ENCODE measurements at places on chromosomes 5 and 9.

DNA sequence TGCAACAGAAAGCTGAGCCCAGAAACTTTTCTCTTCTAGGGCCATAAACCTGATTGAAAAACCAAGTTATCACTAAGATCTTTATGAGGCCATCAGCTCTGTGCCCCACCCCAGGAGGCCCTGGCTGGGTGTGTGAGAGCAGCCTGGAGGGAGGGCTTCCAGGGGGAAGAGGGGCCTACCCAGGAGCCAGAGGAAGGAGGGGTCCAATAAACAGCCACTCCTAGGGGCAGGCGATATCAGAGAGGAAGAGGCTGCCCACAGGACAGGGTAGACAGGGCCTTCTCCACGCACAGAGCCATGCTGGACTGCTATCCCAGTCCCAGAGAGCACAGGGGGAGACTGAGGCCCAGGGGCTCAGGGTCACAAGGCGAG is 4.5 kb upstream of the CDX1 start:
- no peak for DNase-seq

- DNase-seq = no peak
Measured at GRCh38 chr5:123673107-123673506, 161.1 kb downstream of the CSNK1G3 start.

DNA sequence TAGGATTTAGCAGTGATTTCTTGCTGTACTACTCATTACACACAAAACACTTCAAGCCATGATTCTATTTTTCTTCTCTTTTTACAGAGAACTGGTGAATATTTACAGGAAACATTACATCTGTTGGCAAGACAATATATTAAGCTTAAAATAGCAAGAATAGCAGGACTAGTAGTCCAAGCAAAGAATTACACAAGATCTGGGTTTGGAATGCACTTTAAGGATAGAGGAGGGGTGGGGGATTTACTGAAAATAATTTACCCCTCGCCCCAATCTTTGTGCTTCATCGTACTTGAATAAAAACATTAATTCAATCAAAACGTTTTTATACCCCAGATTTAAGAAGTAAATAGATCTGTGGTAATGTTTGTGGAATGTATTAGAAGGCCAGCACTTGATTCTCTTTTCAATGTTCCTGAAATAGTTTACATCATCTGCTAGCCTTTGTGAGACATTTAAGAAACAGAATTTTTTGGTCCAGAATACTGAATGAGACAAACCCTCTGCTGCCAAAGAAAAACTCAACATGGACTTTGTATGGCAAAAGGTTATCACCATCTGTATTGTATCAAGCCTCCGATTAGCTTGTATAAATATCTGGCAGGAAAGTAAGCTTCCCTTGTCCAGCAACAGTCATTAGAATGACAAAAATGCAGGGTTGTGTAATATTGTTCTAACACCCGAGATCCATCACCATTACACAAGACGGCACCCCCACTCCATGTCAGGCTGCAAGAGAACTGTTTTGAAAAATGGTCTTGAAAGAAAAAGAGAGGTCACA is 23.8 kb downstream of the SVEP1 start:
- no peak for DNase-seq

- DNase-seq = peak; percentile 34
Measured at GRCh38 chr5:135569755-135570452, 8.9 kb downstream of the CXCL14 start.

DNA sequence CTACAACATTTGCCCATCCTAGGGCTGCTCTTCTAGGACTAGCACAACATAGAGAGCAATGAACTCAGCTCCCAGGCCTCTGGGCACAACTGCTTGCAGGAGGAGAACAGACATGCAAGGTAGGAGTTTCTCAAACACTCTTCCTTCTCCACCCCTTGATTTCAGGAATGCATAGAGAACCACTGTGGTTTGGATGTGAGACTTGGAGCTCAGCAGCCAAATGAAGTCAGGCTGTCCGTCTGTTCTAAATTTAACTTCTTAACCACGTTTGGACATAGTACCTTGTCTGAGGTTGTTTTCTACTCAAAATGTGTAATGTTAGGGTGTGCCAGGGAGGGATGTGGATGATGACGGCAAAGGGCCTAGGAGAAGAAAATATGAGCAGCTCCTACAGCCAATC is 515.1 kb upstream of the TNC start:
- no peak for DNase-seq

DNA sequence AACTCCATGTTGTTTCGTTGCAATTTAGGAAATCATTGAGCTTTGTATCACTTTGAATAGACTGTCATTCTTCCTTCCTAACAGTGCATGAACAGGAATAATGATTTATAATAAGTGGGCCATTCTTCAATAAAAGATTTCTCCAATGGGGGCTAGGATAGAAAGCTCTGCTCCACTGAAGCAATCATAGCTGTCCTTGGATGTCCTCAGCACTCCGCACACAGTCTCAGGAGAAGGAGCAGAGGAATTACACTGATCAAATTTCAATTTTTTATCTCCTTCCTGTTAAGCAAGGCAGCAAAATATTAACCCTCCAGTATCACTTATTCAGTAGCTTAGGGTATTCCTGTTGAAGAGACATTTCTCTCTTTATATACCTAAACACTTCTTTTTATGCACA is 532.7 kb upstream of the ST8SIA4 start:
- no peak for DNase-seq

DNA sequence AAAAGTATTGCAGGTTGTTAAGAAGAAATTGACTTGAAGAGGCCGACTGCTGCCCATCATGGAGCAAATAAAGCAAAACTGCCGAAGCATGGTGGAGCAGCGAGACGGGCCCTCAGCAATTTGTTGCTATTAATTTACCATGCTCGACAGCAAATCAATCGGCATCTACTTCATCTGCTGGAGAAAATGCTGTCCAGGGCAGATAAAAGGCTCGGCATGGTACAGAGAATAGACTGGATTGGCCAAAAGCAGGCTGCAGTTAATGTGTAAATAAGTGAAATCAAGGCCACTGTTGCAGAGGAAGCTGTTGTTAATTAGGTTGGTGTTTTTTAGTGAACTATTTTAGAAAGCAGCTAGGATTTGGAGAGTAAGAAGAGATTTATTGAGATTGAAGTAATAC is 8.3 kb downstream of the TLE4 start:
- DNase-seq = no peak

DNA sequence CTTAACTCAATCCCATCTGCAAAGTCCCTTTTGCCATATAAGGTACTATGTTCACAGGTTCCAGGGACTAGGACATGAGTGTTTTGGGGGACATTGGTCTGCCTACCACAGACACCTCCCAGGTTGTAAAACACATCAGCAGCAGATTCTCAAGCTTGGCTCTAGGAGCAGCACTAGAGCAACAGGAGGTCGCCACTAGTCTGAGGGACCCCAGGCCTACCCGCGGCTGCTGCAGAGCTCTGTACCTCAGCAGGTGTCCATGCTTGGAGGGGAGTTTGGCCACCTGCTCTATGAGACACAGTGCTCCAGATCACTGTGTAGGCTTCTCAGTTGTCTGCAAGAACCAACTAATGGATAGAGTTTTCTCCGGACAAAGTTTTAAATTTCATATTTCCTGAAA is 262.2 kb upstream of the ARRDC3 start:
- DNase-seq = no peak

GRCh38 chr5:150778517-150779396 is at the start of gene SMIM3:
Gene SMIM3 (plus strand): TSS chr5:150778757. CDS start chr5:150795441, 16,684 bp downstream.
- DNase-seq = peak; percentile 89

Measured in suppressor macrophage treated with lipopolysaccharide for 4 hours (primary cell).